ENCODE measurements at places on chromosomes 4 and X. TPM values are rescaled to one million over a fixed set of nuclear protein-coding genes. Genes with fewer than 3 reads are reported as not detected.

NRK gene
- total RNA-seq = 0.49 TPM

AMBN gene
- not detected for total RNA-seq

HERC5 gene
- 5.4 TPM for total RNA-seq

TXK gene
- total RNA-seq = 8.1 TPM

PPP2R2C gene
- total RNA-seq = 17.2 TPM

DSPP gene
- total RNA-seq = not detected

DIAPH2 gene
- 38.8 TPM for total RNA-seq

DNA sequence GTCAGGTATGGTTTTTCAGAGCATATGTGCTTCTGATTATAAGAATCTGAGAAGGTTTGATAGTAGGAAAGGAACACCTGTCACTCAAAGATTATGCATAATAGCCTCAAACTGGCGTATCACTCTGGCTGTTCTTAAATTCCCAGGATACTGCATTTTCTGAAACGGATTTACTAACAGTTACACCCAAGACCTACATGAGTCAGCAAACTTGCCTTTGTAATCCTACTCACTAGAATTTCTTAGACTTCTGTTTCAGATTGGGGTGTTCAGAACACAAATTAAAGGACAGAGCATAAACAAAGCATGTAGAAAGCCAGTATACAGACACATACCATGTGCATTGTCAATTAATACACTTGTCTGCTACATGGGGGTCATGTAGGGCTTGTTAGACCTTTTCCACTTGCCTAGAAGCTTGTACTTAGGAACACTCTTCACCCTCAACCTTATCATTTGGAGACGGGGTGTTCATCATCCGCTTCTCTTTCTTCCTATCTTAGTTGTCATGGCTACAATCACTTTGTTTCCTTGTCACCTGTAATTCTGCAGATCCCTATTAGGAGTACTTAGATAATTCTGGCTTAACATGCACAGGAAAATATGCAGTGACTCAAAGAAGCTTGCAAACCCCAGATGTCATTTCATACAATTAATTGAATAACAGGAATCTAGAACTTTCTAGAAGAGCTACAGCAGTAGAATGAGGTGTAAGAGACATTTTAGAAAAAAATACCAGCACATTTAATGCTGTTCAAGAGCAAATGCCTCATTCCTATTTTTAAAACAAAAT is 593.0 kb upstream of the TENM3 start:
- DNase-seq = no peak

GRCh38 chr4:108561116-108561515 is 59.3 kb upstream of the RPL34 start:
- no peak for DNase-seq

DNA sequence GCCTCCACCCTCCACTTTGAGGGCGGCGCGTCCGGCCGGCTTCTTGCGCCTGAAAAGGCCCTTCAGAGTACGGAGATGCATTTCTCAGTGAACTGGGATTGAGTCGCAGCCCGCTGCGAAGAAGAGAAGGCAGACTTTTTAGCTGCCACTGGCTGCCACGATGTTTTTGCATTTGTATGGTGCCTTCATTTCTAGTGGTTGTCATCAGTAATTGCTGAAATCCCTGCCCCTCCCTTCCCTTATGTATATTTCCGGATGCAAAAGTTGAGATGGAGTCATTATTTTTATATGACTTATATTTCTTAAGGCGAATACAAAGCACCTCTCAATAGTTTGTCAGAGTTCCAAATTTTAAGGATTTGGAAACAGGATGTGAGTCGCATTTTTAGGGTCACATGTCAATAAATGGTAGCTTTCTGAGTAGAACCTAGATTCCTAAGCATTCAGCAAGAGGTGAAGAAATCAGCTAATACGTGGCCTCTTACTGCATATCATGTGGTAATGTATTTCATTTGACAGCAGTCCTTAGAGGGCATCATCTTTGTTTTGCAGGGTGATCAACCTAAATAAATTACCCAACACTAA is 658 bp downstream of the ATP6AP2 start:
- DNase-seq = no peak

DNA sequence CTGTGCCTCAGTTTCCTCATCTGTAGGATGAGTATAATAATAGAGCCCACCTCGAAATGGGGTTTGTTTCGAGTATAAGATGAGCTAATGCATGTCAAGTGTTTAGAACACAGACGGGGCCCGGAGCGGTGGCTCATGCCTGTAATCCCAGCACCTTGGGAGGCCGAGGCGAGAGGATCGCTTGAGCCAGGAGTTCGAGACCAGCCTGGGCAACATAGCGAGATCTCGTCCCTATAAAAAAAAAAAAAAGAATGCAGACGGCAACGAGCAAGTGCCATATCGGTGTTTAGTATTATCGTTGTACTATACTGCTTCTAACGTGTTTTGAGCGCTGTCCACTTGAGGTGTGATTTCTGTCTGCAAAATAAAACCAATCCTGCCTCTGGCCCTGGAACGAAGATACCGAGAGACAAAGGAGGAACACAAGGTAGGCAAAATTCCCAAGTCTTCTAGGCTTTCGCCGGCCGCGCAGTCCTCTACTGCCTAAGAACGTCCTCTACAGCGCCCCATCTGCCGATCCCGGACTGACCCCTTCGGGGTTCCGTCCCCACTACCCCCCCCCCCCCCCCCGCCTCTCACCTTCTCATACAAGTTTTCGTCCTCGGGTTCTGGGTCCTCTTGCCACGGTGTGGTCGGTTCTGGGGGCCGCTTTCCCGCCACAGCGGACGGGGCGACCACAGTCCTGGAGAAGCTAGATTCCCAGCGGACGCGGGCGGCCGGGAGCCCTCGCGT is 442 bp downstream of the NDUFB11 start:
- DNase-seq = no peak

DNA sequence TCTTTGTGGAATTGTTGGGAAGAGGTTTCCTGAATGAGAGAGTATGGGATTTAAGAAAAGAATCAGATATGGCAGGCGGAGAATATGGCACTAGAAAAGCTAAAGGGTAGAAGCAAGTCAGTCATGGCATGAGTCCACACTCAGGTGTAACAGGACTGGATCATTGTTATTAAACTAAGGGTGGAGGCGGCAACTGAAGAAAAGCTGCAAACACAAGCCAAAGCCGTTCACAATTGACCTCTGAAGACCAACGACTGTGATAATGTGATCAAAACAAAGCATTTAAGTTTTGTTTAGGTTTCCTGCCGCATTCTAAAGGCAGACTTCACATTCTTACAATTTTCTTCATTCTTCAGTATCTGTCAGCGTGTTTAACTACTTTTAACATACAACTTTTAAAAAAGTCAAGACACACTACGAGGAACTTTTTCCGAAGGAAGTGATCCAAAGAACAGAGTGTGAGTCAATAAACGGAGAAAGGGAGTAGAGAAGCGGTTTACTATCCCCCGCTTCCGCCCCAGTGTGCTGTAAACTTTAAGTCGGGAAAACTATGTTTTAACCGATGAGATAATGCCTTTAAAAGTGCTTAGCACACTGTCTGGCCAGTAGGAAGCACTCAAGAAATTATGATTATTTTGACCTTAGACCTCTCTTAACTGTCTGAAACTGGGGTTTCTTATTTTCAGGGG is 909 bp upstream of the SLAIN2 start:
- no peak for DNase-seq

- no peak for DNase-seq
Measured at GRCh38 chr4:175307326-175307725, 389.2 kb downstream of the ADAM29 start.

- DNase-seq = no peak
Measured at GRCh38 chr4:172096786-172097185, 283.6 kb downstream of the GALNTL6 start.

DNA sequence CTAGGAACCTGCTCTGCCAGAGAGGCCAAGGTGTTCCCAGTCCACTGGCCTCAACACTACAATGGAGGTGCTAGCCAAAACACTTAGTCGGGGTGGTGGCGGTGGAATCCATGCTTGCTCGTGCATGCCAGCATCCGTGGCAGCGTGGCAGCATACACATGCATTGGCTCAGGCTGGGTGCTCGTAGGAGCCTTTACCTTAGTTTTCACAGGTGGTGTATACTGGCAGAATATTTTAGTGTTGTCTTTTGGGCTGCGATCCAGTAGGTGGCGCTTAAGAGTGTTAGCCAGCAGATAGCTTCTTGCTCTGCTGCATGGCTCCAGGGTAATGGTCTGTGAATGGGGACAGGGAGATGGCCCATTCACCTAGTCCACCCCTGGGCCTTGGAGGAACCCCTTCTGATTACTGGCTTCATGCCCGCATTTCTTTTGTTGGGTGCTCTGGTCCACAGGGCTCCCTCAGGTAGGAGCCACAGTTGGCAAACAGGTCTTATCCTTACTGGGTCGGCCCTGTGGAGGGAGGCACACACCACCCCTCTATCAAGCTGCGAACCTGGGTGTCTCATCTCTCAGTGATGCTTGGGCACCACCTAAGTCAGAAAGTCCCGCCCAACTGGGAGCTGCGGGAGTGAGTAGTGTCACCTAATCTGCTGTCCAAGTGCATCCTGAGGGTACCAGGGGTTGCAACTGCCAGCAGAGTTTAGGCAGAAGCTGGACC is 40.0 kb downstream of the RIPPLY1 start:
- DNase-seq = no peak

DNA sequence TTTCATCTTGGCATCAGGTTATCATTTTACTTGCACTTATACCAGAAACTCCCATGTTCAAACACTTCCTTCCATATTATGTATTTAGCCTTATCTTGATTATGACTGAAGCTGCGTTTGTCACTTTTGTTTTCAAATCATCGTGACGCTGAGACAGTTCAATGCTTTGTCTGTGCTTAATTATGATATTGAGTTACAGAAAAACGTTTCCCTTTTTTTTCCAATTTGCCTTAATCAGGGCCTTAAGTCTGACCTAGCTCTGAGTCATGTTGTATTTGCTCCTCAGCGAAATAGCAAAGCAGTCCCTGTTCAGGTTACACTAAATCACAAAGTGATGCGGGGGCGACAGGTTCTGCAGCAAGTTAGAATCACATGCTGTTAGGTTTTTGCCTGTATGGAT is 254.7 kb downstream of the AFF2 start:
- no peak for DNase-seq

- no peak for DNase-seq
Measured at GRCh38 chr4:39750216-39750615, 52.3 kb downstream of the UBE2K start.

GRCh38 chr4:140188975-140189374 is 35.0 kb upstream of the MAML3 start:
- DNase-seq = no peak

DNA sequence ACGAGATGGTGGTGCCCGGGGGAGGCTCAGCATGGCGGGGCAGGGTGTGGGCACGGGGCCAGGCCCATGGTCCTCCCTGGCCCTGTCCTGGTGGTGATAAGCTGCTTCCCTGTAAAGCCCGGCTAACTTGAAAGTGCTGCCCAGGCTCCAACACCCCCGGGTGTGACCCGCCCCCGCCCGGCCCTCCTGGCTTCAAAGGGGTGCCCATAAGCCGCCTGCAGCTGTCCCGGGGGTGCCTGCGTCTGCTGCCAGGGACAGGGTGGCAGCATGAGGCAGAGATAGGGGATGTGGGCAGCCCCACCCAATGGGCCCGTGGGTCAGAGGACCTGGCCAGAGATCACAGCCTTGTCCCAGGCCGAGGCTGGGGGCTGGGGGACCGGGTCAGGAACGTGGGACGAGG is 18.1 kb downstream of the FGFRL1 start:
- no peak for DNase-seq

DNA sequence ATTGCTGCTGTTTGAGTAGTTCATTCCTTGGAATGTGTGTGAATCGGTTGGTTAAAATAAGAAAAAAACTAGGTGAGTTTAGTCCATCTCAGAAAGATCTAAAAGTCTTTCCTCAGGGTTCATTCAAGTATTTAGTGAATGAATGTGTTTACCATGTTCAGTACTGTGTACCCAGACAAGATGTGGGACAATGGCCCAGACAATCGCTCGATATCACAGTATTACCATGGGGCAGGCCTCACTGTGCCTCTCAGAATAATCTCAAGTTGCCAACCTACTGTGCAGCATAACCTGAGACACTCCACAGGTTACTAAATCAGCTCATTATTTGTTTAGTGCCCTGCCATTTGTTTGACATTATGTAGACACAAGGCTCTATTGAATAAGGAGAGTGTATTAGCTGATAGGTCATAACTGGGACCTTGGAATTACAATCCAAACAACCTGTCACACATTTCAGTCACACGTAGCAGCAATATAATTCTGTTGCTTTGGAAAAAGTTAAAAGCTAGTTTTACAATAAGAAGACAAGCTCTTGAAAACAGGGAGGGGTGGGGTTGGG is 24.9 kb upstream of the AMOT start:
- DNase-seq = no peak

DNA sequence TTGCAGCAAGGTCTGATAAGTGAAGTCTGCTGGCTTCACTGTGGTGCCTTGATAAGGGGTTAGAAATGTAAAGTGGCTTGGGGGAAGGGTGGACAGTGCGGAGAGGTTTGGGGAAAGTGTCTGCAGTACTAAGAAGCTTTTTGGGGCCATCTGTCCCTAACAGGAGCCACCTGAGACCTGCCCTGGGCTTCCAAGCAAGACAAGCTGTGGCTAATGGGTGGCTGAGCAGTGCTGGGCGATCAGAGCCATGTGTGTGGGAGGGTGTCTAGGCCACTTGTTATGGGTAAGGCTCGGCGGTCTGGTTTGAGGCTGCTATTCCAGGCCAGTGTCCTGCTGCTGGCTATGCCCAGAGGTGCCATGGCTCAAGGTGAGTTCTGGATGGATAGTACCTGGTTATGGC is 185.4 kb upstream of the MTMR8 start:
- no peak for DNase-seq

DNA sequence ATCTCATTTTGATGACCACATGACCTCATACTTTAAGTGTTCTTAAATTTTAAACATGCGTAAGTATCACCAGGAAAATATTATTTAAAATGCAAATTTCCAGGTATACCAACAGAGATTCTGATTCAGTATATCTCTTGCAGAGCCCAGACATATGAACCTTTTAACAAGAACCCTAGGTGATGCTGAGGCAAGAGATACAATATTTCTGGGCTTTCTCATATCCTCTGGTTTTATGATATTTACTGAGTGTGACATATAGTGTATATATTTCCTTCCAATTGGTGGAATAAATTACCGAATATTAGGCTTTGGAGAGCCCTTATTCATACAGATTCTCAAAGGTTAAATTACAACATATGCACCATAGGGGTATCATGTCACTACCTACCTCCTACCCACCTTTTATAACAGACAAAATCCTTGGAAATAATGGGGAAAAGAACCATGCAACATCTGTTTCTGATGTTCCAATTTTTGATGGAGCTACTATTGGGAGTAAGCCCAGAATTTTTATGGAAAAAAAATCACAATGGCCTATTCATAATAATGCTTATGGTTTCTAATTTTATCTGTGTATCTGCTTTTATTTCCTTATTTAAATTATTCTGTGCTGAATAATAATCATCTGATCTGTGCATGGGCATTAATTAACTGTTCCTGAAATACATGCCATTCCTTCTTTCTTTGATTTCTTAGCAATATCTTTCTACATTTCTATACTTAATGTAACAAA is 27.1 kb downstream of the KCTD8 start:
- DNase-seq = no peak

DNA sequence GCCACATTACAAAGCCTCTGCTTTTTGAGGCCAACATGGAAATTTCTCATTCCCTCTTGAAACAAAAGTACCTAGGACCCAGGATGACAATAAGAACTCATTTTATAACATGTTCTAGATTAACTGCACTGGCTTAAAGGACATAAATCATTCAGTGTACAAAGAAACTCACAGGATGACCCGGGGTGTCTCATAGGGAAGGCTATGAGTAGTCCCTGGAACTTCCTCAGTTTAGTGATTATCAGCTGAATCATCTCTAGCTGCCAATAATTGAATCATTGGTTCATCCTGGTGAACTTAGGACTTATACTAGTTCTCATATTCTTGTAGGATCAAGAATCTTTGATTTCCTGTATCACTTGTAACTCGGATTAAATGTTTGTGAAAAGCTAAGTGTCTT is 95.8 kb upstream of the WDR1 start:
- no peak for DNase-seq

- no peak for DNase-seq
Measured at GRCh38 chrX:140495739-140496138, 9.1 kb downstream of the SOX3 start.

All from vagina (tissue), 2 donors.